ENCODE measurements at places on chromosomes 3 and 15.
A peak's percentile ranks its signal among the peaks of the same experiment; 100 is the strongest.

- DNase-seq, result peak; percentile 69
Observed at GRCh38 chr3:129282727-129283327, 4.2 kb downstream of the HMCES start.

GRCh38 chr3:178277605-178278004 is 258.6 kb upstream of the KCNMB2 start:
- DNase-seq, result no peak

DNA sequence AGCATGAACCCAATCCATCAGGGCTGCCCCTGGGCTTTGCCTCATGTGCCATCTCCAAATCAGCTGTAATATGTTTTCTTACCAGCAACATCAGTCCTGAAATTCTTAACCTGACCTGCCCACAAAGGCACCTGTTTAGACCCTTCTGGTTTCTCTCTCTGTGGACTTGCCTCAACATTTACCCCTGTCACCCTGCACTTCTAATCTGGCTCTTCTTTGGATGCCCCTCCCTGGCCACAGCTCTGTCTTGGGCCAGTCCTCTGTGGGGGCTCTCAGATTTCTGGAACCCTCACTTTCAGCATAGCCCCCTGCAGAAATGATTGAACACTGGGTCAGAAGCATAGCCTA is 168.7 kb upstream of the STAC start:
- DNase-seq, result no peak

GRCh38 chr3:12815719-12816118 is 19.2 kb downstream of the CAND2 start:
- no peak for DNase-seq

DNA sequence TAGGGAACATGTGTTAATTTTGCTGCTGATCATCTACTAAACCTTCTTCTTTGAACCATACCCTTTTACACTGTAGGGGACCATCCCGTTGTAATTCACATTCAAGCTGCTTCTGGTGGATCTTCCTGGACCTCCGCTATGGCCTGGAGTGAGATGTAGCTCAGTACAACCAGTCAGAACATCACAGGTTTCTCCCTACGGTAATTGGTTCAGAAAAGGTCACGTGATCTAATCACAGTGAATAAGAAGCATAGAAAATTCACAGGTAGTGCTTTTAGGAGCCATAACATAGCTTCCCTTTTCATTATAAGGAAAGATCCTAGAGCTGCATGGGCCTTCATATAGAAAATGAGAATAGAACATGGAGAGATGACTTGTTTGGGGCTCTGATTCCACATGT is 320.8 kb upstream of the PDZRN3 start:
- DNase-seq, result no peak

DNA sequence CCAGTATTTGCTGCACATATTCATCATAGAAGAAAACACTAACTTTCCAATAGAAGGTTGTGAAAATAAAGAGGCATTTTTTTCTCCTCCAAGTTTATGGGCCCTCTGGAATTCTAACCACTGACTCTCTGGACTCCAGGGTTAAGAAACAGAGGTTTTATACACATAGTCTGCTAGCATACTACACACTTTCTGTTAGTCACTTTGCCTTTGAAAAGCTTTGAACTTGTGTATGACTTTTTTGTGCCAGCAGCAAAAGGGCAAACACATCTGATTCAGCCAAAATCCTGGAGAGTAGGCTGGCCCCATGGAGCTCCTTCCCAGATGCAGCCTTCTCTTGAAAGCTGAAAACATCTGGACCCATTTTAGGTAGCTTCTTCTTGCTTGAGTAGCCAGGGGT is 6.2 kb downstream of the ZIC4 start:
- DNase-seq, result no peak

Measured in GM19239 (cell line).